ENCODE measurements at places on chromosomes 16 and 17. TPM values are rescaled to one million over a fixed set of nuclear protein-coding genes. Genes with fewer than 3 reads are reported as not detected.

The TAOK2 gene
- 34.0 TPM for total RNA-seq

The KRTAP2-2 gene
- not detected for total RNA-seq

The PRSS8 gene
- 3.0 TPM for total RNA-seq

The DYNLRB2 gene
- total RNA-seq = not detected

The KCNJ18 gene
- total RNA-seq = not detected

The CLEC18A gene
- 0.27 TPM for total RNA-seq

All from K562 (cell line).